GM12891 (cell line): ENCODE measurements at places on chromosomes 5 and 9.

GRCh38 chr9:69932901-69933300 lies 110.7 kb upstream of the MAMDC2 start:
- DNase-seq = no peak

DNA sequence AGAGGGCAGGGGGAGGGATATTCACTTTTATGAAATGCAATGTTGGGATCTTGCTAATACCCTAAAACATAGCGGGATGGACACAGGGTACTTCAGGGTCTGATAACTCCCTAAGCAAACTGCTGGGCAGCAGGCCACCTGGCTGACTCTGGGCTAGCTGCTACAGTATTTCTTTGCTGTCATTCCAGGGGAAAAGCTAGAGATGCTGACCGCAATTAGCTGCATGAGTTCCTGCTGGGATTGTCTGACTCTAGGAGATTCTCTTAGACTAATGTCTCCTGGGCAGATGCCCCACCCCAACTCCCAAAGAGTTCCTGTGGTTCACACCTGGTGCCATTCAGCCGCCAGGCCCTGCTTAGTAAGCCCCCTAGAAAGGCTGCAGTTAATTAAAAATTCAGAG lies 69.9 kb downstream of the PSAT1 start:
- DNase-seq = no peak

GRCh38 chr9:77981332-77981731 lies 50.3 kb downstream of the GNAQ start:
- no peak for DNase-seq

DNA sequence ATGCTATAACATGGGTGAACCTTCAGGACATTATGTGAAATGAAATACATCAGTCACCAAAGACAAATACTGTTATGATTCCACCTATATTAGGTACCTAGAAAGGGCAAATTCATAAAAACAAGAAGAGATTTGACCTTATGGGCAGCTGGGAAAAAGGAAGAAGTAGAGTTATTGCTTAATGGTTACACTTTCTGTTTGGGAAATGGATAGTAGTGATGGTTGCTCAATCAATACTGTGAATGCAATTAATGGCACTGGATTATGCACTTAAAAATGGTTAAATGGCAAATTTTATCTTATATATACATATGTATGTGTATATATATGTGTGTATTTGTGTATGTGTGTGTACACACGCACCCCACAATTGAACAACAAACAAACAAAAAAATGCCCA lies 15.2 kb downstream of the FKBP15 start:
- no peak for DNase-seq

- no peak for DNase-seq
Measured at GRCh38 chr5:61082516-61083280, 79.6 kb downstream of the SMIM15 start.

- no peak for DNase-seq
Measured at GRCh38 chr9:82275258-82275927, 286.8 kb downstream of the SPATA31D1 start.
